Retinal pigment epithelial cell (primary cell): ENCODE measurements at places on chromosomes 5 and 9.

DNA sequence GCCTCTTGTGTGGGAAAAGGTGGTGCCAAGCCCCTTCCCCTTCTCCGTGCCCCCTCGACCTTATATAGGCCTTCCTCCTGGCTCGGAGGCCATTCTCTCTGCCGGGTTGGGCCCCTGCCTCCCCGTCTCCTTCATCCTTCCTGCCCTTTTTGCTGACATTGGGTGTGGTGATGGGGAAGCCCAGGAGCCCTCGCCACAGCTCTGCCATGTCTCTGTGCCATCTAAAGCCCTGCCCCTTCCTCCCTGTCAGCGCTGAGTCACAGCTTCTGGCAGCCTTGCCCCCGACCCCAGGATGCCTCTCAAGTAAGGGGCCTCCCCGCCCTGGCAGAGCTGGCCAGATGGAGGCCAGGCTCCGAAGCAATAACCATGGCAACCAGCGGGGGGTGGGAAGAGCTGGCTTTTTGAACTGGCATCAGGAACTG, 30.4 kb downstream of the JADE2 start:
- peak; percentile 74 for DNase-seq

GRCh38 chr9:22079873-22080341, 70.8 kb upstream of the CDKN2B start:
- DNase-seq, result no peak

GRCh38 chr9:136939996-136940525, 4.5 kb downstream of the FBXW5 start:
- no peak for DNase-seq

DNA sequence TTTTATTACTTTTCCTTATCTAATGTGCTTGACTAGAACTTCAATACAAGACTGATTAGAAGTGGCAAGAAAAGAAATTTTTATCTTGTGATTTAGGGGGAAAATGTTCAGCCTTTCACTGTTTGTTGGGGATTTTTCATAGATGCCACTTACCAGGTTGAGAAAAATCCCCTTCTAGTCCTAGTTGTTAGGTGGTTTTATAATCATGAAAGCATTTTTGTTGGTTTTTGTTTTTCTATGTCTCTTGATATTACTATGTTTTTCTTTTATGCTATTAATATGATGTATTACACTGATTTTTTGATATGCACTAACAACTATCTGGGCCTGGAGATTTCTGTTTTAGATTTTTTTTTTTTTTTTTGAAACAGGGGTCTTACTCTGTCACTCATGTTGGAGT, 134.0 kb downstream of the PARP8 start:
- DNase-seq, result no peak

- DNase-seq, result no peak
Observed at GRCh38 chr9:99049228-99049627, 55.7 kb upstream of the TGFBR1 start.

DNA sequence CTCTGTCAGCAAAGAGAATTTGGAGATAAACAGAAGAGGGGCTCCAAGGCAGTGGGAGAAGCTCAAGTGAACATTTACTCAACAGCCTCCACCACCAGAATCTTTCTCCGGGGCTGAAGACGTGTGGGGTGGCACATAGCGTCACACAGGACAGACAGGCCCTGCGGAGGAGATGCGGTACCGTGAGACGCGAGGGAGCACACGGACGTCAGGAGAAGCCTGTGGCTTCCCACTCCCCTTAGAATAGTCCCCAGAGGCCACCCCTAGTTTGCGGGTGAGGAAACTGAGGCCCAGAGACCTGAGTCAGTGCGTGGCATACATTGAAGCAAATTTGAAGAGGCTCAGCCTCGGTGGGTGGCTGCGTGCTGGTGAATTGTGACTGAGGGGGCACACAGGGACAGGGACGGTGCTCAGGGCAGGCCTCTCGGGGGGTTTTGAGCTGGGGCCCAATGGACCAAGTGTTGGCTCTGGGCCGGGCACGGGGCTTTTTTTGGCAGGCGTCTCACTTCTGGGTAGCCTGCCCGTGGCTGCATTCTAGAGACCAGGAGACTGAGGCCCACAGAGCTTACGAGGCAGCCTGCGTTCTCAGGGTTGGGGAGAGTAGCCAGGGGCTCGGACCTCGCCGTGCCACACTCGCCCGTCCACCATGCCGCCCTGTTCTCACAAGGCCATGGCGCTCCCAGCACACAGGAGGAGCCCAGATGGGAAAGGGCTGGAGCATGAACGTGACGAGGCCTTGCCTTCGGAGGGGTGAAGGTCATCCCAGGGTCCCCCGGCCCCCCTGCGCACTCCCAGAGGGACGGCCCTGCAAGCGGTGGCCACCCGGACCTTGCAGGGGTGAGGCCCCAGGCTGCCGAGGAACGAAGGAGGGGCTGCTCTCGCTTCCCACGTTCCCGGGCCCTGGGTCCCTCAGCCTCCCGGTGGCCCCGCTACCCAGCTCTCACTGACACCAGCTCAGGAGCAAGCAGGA, 220.6 kb downstream of the C9orf50 start:
- no peak for DNase-seq

DNA sequence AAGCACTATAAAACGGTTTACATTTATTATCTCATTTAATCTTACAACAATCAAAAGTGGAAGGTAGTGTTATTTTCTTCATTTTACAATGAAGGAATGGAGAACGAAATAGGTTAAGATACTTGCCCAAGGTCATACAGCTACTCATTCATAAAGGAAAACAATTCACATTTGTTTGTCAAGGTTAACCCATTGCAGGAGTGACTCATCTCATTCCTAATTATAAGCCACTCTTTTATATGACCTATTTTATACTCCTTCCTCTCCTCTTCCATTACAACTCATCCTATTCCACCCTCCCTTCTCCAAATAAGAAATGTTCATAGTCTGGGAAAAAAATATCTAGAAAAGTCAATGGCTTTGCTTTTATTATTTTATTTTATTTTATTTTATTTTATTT, 29.6 kb downstream of the CRHBP start:
- DNase-seq, result no peak

DNA sequence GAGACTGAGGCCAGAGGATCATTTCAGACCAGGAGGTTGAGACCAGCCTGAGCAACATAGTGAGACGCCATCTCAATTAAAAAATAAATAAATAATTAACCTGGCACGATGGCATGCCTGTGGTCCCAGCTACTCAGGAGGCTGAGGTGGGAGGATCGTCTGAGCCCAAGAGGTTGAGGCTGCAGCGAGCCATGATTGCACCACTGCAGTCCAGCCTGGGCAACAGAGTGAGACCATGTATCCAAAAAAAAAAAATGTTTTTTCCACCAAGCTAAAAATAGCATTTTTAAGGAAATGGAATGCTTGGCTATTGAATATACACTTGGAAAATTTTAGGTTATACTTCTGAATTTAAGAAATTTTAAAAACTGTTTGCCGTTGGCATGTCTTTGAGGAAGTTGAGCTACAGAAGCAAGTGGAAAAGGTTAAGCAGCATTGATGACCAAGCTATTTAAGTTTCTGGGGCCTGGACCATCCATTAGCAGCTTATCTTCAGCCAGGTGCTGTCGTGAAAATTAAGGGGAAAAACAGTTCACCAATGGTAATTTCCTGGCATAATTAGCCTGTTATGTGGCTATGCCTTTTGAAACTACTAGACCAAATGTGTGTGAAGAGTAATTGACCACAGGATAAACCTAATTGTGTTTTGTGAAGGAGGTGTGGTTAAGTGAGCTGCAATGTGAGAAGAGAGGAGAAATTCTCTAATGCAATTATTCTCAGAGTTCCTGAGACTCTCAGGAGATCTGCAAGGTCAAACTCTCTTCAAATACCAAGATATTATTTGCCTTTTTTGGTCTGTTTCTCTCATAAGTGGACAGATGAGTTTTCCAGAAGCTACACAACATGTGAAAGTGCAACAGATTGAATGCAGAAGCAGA, 21.0 kb downstream of the F2R start:
- DNase-seq, result no peak

DNA sequence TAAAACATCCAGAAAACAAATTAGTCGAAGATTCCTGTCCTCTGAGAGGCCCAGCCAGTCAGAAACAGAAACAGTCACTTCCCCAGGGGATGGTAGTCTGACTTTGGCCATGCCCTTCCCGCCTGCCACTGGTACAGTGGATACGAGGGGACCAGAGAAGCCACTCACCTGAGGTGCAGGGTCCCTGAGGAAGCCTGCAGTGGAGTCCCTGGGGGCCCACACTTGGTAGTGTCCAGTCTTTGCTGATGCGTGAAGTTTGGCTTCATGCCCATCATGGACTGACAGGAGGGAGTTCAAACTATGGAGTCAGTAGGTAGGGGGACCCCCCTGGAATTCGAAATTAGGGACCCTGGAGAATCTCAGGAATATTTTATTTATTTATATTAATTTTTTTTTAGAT, 147.5 kb downstream of the DAB2IP start:
- no peak for DNase-seq

DNA sequence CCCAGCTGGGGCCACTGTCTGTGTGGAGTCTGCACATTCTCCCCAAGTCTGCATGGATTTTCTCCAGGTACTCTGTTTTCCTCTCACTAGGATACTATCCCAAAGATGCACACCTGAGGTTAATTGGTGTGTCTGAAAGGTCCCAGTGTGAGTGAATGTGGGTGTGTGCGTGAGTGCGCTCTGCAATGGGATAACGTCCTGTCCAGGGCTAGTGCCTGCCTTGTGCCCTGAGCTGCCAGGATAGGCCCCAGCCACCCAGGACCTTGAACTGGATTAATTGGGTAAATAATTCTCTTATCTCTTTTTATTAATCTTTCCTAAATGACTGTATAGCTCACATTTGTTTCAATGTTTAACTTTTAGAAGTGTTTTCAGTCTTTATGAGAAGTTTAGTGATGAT, 11.5 kb upstream of the PANK3 start:
- no peak for DNase-seq

DNA sequence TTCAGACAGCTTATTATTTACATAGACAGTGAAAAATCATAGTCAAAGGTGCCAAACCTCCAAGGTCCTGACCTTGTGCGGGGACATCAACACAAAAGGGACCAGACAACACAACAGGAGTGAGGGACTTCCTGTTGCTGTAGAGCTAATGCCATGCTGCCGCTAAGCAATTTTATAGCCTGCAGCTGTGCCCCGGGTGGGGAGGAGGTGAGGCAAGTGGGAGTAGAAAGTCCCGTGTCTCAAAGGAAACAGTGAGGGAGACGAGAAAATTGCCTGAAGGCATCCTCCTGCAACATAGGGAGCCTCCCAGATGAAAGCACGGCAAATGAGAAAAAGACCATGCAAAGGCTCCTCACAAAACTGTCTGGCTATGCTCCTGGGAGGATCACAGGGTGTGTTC, 58.8 kb downstream of the CAAP1 start:
- no peak for DNase-seq

DNA sequence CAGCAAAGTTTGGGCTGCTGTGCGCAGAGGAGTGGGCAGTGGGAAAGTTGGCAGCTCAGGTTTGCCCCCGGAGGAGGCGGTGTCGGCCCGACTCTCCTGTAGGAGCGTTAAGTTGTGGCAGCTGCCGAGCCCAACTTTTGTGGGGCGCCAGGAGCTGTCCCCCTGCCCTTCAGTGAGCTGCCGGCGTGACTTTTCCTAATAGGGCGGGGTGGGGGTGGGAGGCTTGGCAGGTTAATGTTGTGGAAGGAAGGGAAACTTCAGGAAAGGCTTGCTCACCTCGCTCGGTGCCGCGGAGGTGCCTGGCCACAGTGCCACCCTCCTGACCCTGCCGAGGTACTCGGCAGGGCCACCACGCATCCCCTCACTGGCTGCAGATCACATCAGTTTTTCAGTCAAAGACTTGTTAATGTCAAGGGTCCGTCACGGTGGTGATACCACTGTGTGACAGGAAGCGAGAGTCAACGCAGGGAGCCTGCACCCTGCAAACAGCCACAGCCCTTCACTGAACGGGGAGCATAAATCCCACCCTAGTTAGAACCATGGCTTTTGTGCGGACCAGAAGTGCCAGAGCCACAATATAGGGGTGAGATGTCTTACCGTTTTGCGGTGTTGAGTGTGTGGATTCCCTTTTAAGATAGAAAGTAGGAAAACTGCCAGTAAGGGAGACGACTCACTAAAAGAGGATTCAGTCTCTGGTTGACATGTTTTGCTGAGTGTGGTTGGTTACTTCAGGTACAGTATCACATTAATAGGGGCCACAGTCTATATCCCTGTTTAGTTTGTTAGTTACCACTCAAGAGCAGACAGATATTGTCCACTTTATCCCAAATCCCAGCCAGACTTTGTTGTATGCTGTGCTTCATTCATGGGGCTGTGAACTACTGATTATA, 796 bp downstream of the LNPEP start:
- no peak for DNase-seq

DNA sequence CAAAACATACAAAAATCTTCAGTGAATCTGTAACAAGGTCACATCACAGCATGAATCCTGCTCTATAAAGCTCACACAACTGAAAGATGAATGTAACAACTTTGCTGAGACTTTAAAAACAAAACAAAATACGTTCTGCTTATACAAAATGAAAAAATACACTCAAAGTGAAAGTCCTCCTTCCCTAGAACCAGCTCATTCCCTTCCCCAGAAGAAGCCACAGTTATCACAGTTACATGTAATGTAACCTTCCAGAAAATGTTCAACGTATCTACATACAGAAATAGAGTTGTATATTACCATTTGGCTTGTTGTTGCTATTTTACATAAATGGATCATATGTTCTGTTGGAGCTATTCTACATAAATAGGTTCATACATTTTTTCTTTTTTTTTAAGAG, 2.6 kb downstream of the AUH start:
- DNase-seq, result no peak

- DNase-seq, result no peak
Observed at GRCh38 chr9:137146527-137146918, 7.6 kb downstream of the GRIN1 start.

DNA sequence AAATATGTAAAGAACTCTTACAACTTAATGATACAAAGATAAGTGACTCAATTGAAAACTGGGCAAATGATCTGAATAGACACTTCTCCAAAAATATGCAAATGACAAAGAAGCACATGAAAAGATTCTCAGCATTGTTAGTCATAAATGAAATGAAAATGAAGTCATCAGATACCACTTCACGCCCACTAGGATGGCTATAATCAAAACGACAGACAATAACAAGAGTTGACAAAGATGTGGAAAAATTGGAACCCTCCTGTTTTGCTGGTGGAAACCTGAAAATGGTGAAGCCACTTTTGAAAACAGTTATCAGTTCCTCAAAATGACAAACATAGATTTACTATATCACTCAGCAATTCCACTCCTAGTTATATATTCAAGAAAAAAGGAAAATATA, 7.9 kb upstream of the SYK start:
- no peak for DNase-seq

- DNase-seq, result no peak
Observed at GRCh38 chr5:42513246-42513645, 90.0 kb downstream of the GHR start.

- peak; percentile 40 for DNase-seq
Observed at GRCh38 chr9:127897193-127897692, 2.2 kb downstream of the ST6GALNAC6 start.

GRCh38 chr9:34114436-34114835, 12.1 kb downstream of the DCAF12 start:
- no peak for DNase-seq
